ENCODE measurements at places on chromosomes 1 and 21.

- DNase-seq, result no peak
Measured at GRCh38 chr1:53585129-53585528, 125.9 kb downstream of the DMRTB1 start.

DNA sequence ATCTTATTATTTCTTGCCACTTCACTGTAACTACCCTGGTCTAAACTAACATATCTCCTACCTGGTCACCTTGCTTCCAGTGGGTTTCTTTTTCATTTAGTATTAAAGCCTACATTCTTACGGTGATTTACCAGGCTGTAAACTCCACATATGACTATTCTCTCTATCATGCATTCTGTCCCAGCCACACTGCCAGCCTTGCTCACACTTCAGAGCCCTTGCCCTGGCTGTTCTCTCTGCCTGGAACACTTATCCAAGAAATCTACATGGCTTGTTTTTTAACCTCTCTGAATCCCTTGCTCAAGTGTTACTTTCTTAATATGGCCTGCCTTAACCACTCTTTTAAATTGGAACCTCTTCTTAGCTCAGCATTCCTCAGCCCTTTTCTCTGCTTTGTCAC, 212.7 kb downstream of the GPR52 start:
- no peak for DNase-seq

GRCh38 chr1:207695891-207696290, 51.0 kb downstream of the CR1L start:
- no peak for DNase-seq

- no peak for DNase-seq
Measured at GRCh38 chr1:245279346-245279745, 124.6 kb downstream of the KIF26B start.

DNA sequence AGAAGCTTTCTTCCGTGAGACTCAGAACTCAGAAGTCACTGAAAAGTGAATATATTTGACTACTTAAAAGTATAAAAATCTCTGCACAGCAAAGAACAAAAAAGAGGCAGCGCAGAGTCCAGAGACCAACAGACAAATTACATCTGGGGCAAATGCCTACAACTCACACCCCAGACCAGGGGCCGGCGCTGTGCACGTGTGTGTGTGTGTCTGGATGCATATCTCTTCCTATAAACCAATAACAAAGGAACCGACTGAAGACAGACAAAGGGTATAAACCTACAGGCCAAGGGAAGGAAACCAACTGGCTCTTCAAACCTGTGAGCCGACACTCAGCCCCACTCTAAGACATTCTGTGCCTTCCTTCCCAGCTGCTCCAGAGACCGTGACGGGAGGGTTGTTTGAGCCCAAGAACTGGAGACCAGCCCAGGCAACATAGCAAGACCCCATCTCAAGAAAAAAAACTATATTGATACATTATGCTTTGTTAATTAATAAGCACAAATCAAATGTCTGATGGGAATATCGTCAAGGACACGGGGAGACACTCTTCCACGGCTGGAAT, 18.8 kb downstream of the WNT9A start:
- no peak for DNase-seq

- no peak for DNase-seq
Measured at GRCh38 chr1:211118407-211119102, 15.4 kb downstream of the KCNH1 start.

- DNase-seq, result no peak
Measured at GRCh38 chr1:211910113-211910884, 79.7 kb upstream of the LPGAT1 start.

DNA sequence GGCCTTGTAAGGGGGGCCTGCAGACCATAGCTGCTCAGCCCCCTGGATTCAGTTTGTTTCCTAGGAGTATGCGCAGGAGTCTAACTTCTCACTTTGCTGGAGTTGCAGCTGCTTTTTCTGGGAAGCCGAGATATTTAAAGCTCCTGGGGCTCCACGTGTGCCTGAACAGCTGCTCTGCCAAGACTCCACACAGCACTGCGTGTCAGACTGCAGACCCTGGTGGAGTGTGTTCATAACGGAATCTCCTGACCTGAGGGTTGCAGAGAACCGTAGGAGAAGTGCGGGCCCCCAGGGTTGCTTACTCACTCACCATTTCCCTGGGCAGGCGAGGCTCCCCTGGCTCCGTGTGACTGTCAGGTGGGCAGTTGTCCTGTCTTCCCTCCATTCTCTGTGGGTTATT, 474.3 kb upstream of the TMPRSS15 start:
- DNase-seq, result no peak

- no peak for DNase-seq
Measured at GRCh38 chr1:101653482-101653946, 343.2 kb downstream of the OLFM3 start.

DNA sequence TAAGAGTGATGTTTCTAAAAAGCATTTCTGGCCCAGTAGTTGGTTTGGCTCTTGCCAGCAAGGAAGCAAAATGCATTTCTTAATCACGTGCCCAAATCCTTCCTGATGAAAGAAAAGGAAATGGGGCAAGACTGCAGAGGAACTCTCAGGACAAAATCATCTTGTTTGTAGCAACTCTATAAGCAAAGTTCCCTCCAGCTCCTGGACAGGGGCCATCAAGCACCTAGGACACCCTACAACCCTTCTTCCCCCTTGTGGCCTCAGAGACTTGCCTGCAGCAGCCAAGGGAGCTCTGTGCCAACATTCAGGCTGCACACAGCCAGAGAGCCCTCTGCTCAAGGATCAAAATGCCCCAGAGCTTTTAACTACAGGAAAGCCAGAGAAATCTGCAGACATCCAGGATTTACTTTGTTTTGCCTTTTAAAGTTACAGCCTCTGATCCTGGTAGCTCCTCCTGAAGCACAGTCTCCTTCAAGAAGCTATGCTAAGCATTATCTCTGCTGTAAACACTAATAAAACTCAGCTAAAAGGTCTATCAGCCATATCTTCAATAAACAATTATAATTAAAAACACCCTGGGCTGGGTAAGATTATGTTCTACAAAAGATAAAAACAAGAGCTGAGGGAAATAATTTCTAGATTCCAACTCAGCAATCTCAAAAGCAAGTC, 105.0 kb downstream of the KIAA0319L start:
- DNase-seq, result no peak
